Calu3 (cell line): ENCODE measurements at places on chromosomes 1 and 21.

GRCh38 chr1:200337410-200337809 is 72.4 kb downstream of the ZNF281 start:
- no peak for DNase-seq

GRCh38 chr1:59290193-59290949 is 6.5 kb upstream of the FGGY start:
- peak; percentile 69 for DNase-seq

DNA sequence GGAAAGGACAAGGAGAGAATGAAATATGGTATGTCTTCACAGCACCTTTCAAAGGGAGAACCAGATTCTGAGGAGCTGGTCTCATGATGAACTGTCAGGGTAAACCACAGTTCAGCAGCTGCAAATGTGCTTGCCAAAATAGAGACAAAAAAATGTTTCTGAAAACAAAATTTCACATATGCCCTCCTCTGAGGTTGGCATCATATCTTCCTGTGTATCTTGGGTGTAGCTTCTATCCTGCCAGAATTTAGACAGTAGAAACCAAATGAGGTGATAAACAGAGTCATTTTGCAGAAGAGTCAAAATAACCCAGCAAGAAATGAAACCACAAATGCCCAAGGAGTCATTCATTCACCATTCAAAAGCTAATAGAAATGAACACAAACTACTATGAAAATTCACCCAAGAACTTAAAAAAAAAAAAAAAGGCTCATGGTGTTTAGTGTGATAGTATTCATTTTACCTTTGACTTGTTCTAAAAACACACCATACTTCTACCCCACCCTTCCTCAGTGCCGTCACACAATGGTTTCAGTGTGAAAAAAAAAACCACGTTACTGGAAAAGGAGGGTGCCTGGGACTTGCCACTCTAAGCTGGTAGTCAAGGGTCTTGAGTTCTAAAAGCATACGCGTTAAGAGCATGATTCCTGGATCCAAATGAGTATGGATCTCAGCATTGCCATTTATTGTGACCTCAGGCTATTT is 18.5 kb downstream of the SELL start:
- no peak for DNase-seq

- no peak for DNase-seq
Observed at GRCh38 chr1:57162607-57163261, 196.9 kb upstream of the C8B start.

GRCh38 chr1:34867415-34867814 is 7.9 kb upstream of the SMIM12 start:
- no peak for DNase-seq

GRCh38 chr1:30762930-30763650 is 5.5 kb upstream of the LAPTM5 start:
- DNase-seq, result no peak

- DNase-seq, result no peak
Observed at GRCh38 chr1:54315099-54315498, 91.1 kb downstream of the SSBP3 start.

DNA sequence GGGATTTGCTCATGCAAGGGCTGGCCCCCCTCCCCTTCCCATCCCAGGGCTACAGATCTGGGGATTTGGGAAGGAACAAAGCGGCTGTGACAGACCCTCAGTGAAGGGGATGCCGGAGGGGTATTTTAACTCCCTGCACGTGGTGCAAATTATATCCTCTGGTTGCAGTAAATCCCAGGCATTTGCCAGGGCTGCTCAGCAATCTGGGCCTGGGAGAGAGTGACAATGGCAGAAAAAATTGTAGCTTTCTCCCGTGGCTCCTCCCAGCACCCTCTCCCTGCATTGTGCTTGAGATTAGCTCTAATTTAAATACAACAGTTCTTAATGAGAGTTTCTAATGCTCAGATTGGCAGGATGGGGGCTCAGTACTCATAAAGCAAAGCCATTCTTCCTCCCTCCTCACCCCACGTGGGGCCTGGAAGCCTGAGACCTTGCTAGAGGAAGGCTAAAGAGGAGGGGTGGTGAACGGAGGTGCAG is 129.9 kb upstream of the CD34 start:
- no peak for DNase-seq

DNA sequence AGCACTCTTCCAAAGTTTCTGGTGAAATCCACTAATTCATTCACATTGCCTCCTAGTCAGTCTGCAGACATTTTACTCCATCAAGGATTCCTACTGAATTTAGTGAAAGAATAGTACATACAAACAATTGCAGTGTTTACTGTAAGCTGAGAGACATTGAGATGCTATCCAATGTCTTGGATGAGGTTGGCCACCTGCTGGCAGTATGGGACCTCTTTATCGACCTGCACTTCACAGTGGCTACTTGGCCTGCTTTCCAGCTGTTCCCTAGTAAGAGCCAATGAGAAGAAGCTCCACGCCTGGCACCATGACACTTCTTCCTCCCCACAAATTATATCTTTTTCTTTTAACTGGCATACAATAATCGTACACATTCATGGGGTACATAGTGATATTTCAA is 51.5 kb upstream of the LRIF1 start:
- DNase-seq, result no peak

GRCh38 chr1:7235871-7236517 is 450.7 kb downstream of the CAMTA1 start:
- no peak for DNase-seq

- no peak for DNase-seq
Observed at GRCh38 chr1:234927971-234928640, 200.5 kb downstream of the TOMM20 start.

DNA sequence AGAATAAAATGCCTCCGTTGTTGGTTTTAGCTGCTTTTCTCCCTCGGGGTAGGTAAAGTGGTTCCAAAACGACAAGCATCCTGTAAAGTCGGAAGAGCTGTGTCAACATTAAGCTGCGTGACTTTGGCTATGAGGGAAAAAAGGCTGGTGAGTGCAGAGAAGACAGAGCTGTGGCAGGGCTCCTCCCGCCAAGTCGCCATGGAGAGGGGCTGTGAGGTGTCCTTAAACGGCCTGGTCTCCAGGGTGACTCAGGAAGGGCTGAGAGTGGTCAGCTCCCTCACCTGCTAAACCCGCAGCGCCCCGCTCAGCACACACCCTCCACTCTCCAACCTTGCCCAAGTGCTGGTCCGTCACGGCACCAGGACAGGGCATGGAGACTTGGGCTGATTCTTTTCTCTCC is 91.6 kb upstream of the SAMD11 start:
- DNase-seq, result no peak

DNA sequence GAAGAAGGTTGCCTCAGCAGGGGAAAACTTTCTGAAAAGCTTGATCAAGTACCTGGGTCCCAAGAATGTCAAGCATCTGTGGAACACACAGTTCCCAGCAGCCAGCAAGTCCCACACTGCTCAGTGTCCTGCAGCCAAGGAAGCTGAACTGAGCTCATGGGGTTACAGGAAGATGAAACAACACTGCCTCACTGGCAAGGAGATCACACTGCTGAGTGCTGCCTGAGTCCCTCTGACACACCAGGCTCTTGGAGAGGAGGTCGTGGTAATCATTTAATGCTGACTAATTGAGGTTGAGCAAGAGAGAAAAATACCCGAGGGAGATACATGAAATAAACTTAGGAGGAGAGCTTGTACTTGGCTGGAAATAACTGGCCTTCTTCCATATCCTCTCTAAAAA is 75.2 kb downstream of the MPZL1 start:
- peak; percentile 48 for DNase-seq

DNA sequence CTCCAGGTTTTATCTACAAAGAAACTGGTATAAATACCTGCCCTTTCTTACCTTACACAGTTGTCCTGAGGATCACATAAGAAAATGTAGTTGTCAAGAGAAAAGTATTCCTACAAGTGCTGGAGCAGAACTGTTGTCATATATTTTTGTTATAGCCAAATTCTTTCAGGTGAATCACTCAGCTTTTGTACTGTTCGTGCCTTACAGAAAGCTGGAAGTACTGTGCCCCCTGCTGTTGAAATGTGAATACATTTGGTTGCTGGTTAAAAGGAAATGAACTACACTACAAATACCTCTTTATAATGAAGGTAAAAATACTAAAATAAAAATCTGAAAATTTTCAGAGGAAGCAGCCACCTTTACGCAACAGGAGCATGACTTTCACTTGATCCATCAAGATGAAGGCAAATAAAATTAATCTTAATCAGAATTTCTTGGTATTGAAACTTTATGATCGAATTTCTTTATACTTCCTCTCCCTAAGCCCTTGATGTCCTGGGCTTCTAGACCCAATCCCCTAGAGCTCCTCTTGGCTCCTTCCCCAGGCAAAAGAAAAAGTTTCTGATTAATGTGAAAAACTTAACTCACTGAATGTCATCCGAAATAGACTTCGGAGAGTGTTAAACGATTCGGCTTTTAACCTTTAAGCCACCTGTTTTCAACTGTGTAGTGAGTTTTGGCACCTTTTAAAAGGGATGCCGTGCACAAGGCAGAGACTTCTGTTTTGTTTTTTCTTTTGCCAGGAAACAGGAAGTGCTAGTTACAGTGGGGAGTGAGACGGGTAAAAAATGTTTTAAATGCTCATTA is 12.5 kb downstream of the CHML start:
- DNase-seq, result peak; percentile 67

GRCh38 chr1:27592232-27592930 is 11.6 kb downstream of the AHDC1 start:
- no peak for DNase-seq

GRCh38 chr1:13792419-13792818 is 92.4 kb downstream of the PRDM2 start:
- no peak for DNase-seq

- no peak for DNase-seq
Observed at GRCh38 chr21:41055266-41055665, 112.7 kb upstream of the BACE2 start.

DNA sequence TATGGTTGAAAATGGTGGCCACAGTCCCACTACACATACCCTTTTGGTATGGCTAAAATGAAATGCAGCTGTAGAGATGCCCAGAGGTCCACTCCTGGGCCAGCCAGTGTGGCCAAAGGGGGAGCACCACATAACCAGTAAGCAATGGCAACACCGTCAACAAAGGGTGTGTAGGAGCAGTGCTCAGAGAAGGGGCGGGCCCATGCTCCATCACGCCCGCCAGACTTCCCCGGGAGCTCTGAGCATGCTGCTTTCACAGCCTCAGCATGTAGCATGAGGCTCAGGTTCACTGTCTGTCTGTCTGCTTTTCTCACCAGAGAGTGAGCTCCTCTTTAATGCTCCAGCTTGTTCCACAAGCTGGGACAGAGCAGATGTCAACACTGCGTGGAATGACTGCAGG is 537.6 kb downstream of the MATN1 start:
- no peak for DNase-seq

DNA sequence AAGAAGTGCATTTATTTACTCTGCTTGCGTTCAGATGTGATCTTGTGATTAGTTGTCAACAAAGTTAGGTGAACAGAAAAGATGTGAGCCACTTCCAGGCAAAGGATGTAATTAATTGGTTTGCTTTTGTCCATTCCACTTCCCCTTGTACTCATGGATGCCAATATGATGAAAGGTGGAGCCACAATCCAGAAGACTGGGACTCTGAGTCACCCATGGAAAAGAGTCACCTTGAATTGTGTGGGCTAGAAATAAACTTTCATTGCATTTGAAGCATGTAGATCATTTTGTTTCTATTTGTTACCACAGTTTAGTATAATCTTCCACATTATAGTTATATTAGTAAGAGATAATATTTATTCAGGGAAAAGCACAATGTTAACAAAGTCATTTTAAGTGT is 684.2 kb downstream of the LTN1 start:
- DNase-seq, result no peak

DNA sequence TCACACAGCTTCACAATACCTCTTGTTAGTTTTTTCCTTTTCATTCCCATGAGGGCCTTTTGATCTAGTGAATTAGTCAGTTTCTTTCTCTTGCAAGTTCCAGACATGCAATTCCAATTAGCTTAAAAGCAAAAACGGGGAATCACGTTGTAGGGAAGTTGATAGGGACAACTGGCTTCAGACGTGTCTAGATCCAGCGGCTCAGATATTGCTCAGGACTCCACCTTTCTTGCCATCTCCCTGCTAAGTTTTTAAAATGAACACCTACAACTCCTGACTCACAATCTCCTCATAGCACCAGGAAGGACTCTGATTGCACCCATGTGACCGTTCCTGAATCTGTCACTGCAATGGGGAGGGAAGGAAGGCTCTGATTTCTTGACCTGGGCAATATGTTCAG is 63.8 kb upstream of the ARHGAP29 start:
- no peak for DNase-seq

GRCh38 chr21:33964706-33965325 is 49.2 kb upstream of the ATP5PO start:
- DNase-seq, result no peak

DNA sequence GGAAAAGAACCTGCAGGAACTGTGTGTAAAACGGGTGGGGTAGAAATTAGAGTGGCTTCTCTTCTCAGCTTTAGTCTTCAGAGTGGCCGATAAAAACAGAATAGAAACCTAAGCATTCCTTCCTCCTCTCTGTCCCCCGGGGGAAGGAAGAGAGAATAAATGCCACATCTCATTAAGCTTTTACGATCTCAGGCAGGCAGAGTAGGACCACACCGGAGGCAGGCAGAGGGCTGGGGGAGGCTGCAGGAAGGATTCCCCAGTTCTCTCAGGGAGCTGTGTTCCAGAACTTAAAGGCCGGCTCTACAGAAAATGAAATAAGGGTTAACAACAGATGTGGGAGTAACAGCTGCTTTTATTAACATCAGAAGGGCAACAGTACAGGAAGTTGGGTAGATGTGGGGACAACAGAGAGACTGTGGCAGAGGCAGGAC is 24.5 kb upstream of the MEF2D start:
- no peak for DNase-seq

DNA sequence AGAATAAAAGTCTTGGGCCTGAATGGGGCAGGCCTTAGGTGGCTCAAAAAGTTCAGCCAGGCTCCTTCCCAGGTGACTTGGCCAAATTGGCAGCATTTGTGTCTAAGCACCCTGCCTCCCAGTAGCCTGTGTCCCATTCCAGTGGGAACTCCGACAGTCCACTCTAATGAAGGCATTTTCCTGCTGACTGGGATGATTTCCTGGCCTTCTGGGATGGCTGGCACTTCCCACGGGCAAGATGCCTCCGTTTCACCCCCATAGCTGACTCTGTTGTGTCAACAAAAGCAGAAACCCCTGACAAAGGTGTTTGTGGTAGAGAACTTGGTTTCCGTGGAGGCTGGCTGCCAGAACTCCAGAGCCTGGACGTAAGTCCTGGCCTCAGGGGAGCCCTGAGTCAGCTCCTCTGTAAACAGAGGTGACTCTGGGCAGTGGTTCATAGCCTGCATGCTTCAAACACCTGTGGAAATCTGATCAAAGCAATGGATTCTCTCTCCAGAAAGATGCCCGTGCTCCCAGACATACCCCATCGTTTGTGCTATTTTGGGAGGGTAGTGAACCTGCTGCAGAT is 36.6 kb downstream of the WNT3A start:
- DNase-seq, result peak; percentile 40

- DNase-seq, result peak; percentile 12
Observed at GRCh38 chr1:93661829-93662474, 19.7 kb downstream of the BCAR3 start.

DNA sequence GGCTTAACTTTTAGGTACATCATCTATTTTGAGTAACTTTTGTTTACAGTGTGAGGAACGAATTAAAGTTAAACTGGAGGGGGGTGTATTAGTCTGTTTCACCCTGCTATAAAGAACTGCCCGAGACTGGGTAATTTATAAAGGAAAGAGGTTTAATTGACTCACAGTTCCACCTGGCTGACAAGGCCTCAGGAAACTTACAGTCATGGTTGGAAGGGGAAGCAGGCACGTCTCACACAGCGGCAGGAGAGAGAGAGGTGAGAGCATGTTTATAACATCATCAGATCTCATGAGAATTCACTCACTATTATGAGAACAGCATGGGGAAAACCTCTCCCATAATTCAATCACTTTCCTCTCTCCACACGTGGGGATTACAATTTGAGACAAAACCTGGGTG is 31.9 kb upstream of the TMEM52 start:
- DNase-seq, result no peak

GRCh38 chr1:41414716-41415306 is 53.6 kb downstream of the FOXO6 start:
- no peak for DNase-seq
